ENCODE measurements at places on chromosomes 12 and 14. TPM values are rescaled to one million over a fixed set of nuclear protein-coding genes. Genes with fewer than 3 reads are reported as not detected.

- peak; percentile 24 for DNase-seq
These were observed 746 bp downstream of the DNAI7 start for GRCh38 chr12:25194214-25194613.

DNA sequence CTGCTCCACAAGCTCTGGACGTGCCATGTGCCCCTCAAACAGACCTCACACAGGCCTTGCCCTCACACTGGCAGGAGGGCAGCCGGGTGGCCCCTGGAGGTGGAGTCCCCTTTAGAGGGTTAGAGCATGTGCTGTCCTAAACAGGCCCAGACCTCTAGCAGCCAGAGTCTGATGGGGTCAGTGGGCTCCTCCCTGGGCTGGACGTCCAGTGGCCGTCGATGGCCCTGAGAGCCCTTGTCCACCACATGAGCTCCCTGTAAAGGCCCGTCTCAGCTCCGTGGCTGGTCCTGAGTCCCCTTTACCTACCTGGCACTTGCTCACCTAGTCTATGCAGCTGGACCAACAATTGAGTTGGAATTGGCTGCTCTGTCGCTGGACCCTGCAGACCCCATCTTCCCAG, 3.8 kb downstream of the TMEM179 start:
- no peak for DNase-seq

The IL26 gene
- not detected for total RNA-seq

The RNASE3 gene
- not detected for total RNA-seq

- DNase-seq, result peak; percentile 90
These were observed 176.4 kb downstream of the GRIN2B start for GRCh38 chr12:13805041-13805440.

The FLVCR2 gene
- 3.4 TPM for total RNA-seq

DNA sequence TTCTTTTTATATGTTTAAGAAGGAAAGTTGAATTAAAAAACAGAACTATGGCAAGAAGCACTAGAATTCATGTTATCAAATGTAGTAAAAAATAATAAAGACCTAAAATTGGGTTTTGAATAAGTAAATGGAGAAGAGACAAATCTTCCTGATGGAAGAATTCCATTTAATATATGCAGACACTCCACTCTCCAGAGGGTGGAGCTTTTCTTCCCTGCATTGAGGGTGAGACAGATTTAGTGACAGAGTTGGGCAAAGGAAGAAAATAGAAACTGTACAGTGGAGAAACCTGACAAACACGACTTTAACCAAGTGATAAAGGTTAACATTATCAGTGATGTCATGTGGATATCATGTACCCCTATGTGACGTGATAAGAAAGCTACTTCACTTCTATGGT, 217.6 kb downstream of the PRKD1 start:
- DNase-seq, result peak; percentile 12

The NPAS3 gene
- total RNA-seq, result 0.70 TPM

DNA sequence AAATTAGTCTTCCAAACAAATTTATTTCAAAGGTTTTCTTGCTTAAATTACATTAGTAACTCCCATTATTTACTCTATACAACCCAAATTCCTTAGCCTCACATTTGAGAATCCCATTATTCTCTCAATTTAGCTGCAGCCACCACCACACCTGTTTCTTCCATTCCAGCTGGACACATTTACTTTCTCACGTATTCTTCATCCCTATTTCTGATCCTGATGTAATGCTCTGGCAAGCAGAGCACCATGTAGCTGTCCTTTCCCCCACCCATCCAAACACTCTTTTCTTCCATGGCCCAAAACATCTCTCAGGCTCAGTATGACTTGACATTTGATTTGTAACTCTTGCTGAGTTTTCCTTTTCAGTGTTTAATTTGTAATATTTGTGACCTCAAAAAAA, 240.2 kb upstream of the CLEC14A start:
- DNase-seq, result no peak

DNA sequence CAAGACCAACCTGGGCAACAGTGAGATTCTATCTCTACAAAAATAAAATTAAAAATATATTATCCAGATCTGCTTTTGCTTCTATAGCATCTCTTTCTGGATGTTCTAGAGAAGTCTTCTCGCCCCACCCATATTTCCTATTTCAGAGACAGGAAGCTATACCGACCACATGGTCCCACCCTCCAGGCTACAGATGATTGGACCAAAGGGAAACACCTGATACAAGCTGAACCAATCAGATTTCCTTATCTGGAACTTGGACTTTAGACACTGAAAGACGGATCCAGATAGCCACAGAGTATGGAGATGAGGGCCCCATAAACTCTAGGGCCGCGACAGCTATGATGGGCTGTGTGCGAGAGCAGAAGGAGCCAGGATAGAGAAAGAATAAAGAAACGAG, 48.7 kb downstream of the CCDC60 start:
- no peak for DNase-seq

GRCh38 chr12:54945082-54945481, 39.5 kb downstream of the TESPA1 start:
- no peak for DNase-seq

The KRT83 gene
- not detected for total RNA-seq

The NRIP2 gene
- total RNA-seq, result not detected

DNA sequence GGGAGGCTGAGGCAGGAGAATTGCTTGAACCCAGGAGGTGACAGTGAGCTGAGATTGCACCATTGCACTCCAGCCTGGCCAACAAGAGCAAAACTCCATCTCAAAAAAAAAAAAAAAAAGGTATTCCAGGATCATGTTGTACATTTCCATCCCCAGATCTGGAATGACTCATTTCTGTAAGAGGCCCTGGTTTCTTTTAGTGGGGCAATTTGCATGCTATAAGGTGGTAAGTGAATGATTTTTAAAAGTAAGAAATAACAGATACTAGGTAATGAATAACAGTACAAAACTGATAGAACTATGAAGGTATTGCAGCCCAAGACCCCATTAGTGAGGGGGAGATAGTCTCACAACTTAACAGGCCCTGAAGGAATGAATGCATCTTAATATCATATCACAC, 17.7 kb upstream of the ADCK1 start:
- DNase-seq, result peak; percentile 45

The FGF6 gene
- not detected for total RNA-seq

- DNase-seq, result no peak
These were observed 128.1 kb downstream of the SLC15A4 start for GRCh38 chr12:128695697-128696096.

GRCh38 chr14:57610631-57611030, 117.0 kb upstream of the CCDC198 start:
- no peak for DNase-seq

The NUP37 gene
- 73.1 TPM for total RNA-seq
